ENCODE measurements at places on chromosomes 2 and 18. TPM values are rescaled to one million over a fixed set of nuclear protein-coding genes. Genes with fewer than 3 reads are reported as not detected.
A peak's percentile ranks its signal among the peaks of the same experiment; 100 is the strongest.

- DNase-seq, result no peak
These were observed 4.8 kb upstream of the ZFP36L2 start for GRCh38 chr2:43230951-43231827.

- DNase-seq, result no peak
These were observed 248.4 kb downstream of the HDAC4 start for GRCh38 chr2:239152239-239152915.

- no peak for DNase-seq
These were observed 4.9 kb downstream of the TMEM177 start for GRCh38 chr2:119683713-119684443.

DNA sequence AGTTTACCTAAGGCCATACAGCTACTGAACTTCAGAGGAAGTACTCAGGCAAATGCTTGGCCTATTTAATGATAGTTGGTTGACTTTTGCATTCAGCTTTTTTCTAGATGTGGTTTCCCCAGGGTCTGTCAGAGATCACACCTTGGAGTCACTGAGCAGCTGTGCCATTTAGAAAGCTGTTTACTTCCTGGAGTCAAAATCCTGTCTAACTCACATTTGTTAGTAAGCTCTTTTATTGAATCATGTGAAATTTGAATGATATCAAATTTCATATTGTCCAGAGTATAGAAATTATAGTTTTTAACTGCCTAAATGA, 7.6 kb upstream of the TRIB2 start:
- DNase-seq, result peak; percentile 35

DNA sequence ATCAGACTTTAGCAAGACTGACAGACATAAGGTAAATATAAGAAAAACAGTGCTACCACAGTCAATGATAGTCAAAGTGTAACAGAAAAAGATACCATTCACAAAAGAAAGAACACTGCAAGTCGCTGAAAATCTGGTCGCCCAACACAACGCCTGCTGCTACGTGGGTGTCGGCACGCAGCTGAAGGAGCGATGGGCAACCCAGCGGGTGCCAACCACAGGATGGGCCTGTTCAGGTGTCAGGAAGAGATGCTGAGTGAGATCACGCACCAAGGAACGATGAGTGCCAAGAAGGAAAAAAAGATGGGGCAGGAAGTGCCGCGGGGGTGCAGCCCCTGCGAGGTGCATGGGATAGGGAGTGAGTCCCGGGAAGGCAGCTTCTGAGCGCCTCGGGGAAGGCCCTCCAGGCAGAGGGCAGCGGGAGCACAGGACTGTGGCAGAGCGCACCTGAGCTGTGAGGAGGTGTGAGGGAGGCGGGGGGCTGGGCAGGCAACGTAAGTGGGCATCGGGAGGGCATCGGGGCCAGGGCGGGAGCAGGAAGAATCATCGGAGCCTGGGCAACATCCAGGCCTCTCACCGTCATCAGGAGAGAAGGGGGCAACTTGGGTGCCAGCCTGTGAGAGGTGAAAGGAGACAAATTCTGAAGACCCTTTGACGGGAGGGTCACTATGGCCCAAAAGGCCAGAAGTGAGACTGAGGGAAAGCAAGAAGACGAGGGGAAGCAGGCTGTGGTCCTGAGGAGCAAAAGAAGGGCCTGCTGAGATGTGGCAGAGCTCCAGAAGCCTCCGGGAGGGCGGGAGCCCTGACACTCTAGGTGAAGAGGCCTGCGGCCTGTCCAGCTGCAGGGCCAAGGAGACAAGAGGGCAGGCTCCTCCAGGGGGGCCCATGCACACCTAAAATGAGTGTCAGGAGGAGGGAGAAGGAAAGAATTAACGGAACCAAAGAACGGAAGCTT, 14.8 kb upstream of the MTERF4 start:
- no peak for DNase-seq

DNA sequence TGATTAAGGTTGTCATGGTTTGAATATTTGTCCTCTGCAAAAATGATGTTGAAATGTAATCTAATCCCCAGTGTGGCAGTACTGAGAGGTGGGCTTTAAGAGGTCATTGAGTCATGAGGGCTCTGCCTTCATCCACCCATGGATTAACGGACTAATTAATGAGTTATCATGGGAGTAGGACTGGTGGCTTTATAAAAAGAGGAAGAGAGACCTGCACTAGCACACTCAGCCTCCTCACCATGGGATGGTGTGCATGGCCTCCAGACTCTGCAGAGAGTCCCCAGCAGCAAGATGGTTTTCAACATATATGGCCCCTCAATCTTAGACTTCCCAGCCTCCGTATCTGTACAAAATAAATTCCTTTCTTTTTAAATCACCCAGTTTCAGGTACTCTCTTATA, 41.0 kb downstream of the DTNB start:
- DNase-seq, result no peak

DNA sequence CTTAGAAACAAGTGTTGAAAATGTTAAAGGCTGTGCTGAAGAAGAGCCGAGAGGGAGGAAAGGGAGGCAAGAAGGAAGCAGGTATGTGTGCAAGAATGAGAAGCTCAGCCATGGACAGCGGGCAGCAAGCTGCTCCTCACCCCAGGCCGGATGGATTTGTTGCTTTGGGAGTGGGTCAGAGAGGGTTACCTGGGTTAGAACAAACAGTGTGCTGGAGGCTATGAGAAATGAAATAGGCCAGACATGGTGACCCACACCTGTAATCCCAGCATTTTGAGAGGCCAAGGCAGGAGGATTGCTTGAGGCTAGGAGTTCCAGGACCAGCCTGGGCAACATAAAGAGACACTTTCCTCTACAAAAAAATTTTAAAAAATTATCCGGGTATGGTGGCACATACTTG, 97.5 kb downstream of the TANC1 start:
- DNase-seq, result no peak

DNA sequence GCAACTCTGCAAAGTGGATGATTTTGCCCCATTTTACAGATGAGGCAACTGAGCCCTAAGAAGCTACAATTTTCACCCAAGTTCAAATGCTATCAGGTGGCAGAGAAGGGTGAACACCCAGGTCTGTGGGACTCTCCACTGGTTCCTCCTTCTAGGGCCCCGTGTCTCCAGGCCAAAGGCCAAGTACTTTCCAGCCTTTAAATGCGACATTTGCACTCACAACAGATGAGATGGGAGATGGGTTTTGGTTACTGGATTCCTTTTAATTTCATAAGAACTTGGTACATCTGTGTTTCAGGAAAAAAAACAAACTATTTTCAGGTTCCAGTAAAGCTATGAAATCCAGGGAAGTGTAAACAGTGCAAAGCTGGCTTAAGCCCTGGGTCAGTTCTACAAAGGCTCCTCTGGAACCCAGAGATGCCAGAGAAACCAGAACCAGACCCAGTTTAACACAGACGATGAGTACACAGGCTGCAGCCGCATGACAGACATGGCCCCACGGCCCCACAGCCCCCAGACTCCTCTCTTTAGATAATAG, 361.7 kb downstream of the ANAPC1 start:
- no peak for DNase-seq

DNA sequence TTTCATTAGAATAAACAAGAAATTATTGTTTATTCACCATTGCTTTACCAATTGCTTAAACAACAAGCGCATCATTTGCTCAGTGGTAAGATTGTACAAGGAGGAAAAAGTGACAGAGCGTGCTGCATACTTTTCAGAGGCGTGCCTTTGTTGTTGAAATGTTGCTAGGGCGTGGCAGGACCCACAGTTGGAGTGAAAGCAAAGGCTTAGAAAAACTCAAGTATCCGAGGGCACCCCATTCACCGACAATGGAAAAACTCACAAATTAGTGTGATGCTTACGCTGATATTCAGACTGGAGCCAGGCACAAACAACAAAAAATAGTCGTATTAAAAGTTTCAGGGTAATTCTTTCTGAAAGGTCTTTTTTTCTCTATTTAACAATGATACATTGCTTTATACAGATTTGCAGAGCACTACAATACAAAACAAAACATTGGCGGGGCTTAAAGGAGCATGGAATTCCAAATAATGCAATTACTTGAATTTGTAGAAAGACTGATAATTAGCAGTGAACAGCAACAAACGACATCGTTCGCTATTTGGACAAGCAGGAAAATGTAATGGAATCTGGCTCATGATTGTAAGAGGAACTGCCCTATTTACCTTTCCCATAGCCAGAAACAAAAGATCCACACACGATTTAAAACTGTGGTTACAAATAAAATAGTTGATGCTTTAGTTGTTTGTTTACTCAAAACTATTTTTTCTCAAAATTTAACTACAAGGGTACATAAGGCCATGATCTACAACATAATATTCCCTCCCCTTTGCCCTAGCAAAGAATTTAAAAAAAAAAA, 37.8 kb upstream of the RTTN start:
- no peak for DNase-seq

DNA sequence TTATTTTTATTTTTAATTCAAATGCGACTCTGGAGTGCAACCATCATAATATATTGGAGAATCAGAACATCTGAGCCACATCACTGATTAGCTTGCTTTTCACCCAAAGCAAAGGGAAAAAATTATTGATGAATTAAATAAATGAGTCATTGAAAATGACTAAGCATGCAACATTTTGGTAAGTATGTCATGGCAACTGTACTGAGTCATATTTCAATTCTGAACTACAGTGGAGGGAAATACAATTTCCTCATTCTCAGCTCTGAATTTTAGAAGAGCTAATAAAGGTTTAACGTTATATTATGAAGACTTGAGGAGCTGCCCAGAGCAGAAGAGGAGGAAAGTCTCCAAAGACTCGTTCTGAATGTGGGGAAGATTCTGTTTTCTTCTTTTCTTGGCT, 89.6 kb upstream of the CCDC68 start:
- DNase-seq, result no peak

DNA sequence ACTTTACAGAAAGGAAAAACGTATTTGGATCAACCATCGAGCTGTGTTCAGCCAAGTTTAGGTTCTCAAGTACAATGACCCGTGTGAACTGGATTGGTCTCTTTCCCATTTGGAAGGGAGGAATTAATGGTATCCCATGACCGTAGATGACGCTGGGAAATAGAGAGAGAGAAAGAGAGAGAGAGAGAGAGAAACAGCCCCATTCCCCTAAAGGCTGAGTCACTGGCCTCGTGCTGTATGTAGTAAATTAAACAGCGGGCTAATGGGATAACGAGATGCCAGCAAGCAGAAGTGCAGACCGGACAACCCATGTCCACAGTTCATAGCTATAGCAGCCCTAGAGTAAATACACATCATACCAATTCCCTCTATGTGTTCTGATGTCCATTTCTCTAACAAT, 99.6 kb downstream of the BCL11A start:
- no peak for DNase-seq

- DNase-seq, result no peak
These were observed 447.5 kb downstream of the TNS1 start for GRCh38 chr2:217555081-217555876.

DNA sequence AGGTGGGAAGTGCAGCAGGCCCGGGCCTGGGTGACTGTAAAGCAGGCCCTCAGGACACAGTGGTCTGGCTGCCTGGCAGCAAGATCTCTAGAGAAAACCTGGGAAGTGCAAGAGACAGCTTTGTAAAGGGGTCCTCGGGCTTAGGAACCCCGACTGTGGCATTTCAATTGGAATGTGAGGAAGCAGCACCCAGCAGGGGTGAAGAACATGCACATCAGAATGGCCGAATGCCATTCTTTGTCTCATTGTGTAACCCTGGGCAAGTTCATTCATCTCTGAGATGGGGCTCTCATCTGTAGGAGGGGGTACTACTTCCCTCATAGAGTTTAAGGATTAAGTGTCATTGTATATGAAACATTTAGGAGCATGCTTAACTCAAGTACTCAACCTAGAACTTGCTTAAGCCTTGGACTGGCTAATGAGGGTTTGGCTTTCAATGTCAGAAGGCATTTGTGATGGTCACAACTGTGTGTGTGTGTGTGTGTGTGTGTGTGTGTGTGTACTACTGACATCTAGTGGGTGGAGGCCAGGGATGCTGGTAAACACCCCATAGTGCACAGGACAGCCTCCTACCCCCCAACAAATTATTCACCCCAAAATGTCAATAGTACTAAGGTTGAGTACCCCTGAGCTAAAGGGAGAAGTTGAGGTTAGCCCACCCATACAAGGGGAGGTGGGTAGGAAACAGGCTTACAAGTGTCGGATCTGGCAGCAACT, 29.3 kb downstream of the MEX3C start:
- DNase-seq, result no peak

DNA sequence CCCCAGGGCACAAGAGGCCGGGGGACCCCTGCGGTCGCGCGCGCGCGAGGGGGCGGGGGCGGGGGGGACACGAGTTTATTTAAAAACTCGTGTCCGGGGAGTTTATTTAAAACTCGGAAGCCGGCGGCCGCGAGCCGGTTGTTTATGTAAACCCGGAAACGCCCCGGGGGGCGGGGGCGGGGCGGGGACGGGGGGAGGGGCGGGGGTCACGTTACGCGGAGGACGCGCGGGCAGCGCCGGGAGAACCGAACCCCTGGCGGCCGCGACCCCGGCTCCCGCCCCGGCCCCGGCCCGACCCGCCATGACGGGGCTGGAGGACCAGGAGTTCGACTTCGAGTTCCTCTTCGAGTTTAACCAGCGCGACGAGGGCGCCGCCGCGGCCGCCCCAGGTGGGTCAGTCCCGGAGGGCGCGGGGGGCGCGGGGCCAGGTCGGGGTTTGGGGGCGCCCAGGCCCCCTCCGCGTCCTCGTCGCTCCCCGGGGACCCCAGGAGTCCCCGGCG, 4.4 kb downstream of the NFATC1 start:
- peak; percentile 48 for DNase-seq

DNA sequence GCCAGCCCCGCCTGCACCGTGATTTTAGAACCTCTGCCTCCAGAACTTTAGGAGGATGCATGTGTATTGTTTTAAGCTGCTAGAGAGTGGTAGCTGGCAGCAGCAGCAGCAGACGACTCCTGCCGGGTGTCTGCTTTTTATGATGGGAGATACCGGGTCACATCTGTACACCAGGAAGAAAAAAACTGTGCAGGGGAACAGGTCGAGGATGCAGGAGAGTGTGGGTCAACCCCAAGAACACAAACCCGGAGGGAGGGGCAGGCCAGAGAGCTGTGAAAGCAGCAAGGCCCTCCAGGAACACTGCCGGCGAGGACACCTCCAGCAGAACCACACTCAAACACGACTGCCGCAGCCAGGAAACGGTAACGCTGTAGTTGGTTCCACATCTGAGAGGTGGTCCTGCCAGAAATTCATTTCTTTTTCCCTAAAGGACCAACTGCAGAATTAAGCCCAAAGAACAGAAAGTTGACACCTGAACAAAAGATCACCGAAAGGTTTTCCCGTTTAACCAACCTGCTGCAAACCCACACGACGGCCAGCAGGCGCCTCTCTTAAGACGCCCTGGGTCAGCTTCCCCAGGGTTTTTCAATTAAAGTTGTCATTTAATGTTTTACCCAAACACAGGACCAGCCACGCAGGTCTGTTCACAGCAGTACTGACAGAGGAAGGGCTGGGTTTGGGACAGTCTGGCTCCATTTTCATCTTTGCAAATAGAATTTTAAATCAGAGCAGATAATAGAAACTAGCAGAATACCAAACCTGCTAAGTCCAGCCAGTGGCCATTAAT, 60.5 kb downstream of the NDUFA10 start:
- DNase-seq, result no peak

Gene CNGA3
- not detected for total RNA-seq

Gene NFE2L2
- 68.2 TPM for total RNA-seq

Gene ABHD1
- total RNA-seq, result 0.96 TPM

Gene RAB27B
- total RNA-seq, result 0.10 TPM

Gene ANKRD30B
- not detected for total RNA-seq

Gene MITD1
- total RNA-seq, result 45.3 TPM

Gene DUSP19
- total RNA-seq, result 1.0 TPM

Gene KYNU
- not detected for total RNA-seq

Gene CD8B2
- total RNA-seq, result 0.54 TPM

Gene PREPL
- total RNA-seq, result 29.4 TPM

Gene OTOS
- total RNA-seq, result not detected
